ENCODE measurements at places on chromosomes 13 and 19.

GRCh38 chr13:40158218-40158617, 502.8 kb downstream of the COG6 start:
- DNase-seq, result no peak

GRCh38 chr13:80931766-80932165, 590.8 kb upstream of the SPRY2 start:
- DNase-seq, result no peak

- DNase-seq, result no peak
Observed at GRCh38 chr13:40254394-40254793, 412.0 kb downstream of the FOXO1 start.

- no peak for DNase-seq
Observed at GRCh38 chr19:15107061-15108010, at the start of gene SYDE1. Gene SYDE1 (plus strand): TSS chr19:15107401. CDS start chr19:15107434, 33 bp downstream.

DNA sequence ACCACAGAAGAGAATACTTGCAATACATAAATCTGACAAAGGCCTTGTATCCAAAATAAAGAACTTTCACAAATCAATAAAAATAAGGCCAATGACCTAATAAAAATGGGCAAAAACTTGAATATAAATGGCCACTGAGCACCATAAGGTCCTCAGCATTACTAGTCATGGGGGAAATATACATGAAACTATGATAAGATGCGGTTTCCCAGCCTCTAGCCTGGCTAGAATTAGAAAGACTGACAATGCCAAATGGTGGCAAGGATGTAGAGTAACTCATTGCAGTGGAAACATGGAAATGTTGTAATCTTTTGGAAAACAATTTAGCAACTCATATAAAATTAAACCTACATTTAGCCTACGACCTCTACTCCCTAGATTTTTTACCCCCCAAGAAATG, 227.1 kb downstream of the GGACT start:
- no peak for DNase-seq

All from CD4-positive, alpha-beta T cell treated with Interleukin-2 at 100 ng/mL for 4 hours (primary cell).